ENCODE measurements at places on chromosomes 16 and 17. TPM values are rescaled to one million over a fixed set of nuclear protein-coding genes. Genes with fewer than 3 reads are reported as not detected.

DNA sequence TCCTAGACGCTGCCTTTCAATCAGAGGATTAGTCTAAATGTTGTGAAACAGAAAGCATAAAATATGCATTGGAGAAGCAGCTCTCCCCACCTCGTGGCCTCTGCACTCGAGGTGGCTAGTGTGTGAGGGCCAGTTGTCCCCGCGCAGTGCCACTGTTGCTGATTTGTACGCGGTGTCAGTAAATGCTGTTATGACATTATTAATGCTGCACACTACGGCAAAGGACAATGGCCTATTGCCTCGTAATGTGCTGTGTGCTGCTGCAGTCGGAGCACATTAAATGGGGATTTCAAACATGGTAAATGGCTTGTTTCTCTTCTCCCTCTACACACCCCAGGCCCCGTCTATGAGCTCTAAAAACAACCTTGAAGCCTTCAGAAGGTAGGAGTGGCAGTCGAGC is 5.7 kb upstream of the MGAT5B start:
- H3K4me1 ChIP-seq, result no peaks in the 10 kb centered on the region
- no peaks in the 10 kb centered on the region for H3K27me3 ChIP-seq
- H3K27ac ChIP-seq, result no peak overlapping the region
- DNase-seq, result no peak

DNA sequence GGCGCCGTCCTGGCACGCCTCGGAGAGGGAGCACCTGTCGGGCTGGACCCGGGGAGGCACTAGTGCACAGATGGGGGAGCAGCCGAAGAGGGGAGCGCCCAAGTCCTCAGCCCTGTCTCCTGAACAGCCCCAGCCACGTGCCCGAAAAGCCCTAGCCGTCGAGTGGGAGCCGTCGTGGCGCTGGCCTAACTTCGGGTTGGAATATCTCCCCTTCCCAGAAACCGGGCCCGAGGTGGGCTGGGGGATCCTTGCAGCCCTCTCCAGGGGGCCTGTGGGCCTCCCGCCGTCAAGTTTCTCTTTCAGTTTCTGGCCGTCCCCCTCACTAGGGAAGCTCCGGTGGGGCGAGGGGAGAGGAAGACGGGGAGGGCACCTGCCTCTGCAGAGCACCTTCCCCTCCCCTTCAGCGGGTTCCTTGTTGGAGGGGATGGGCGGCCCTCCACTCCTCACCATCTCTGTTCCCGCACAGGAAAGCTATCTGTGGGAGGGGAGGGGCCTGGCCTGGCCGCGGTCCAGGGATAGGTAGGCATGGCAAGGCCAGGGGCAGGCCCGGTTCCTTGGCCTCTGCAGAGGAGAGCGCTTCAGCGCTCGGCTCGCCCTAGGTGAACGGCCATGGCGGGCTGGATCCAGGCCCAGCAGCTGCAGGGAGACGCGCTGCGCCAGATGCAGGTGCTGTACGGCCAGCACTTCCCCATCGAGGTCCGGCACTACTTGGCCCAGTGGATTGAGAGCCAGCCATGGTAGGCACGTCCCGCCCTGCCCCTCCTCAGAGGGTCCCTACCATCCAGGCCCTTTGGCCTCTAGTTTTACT is 709 bp downstream of the STAT5A start:
- peak overlapping the region; percentile 88 for H3K4me3 ChIP-seq
- peak overlapping the region; percentile 93 for H3K27ac ChIP-seq
- peaks cover 4% of the 10 kb centered on the region for H3K36me3 ChIP-seq
- peak; percentile 69 for DNase-seq
- H3K4me1 ChIP-seq, result peaks cover 18% of the 10 kb centered on the region
- H3K27me3 ChIP-seq, result no peaks in the 10 kb centered on the region

The HNF1B gene
- total RNA-seq, result not detected

GRCh38 chr16:5763176-5763575 is 665.6 kb upstream of the EEF2KMT start:
- no peak overlapping the region for H3K27ac ChIP-seq
- no peak overlapping the region for H3K4me3 ChIP-seq
- no peaks in the 10 kb centered on the region for H3K36me3 ChIP-seq
- H3K27me3 ChIP-seq, result no peaks in the 10 kb centered on the region
- no peaks in the 10 kb centered on the region for H3K4me1 ChIP-seq

- peaks cover 14% of the 10 kb centered on the region for H3K4me1 ChIP-seq
- no peak for DNase-seq
- H3K27me3 ChIP-seq, result no peaks in the 10 kb centered on the region
- no peak overlapping the region for H3K27ac ChIP-seq
Measured at GRCh38 chr17:57447357-57447989, 191.2 kb downstream of the MSI2 start.

The GHDC gene
- 26.1 TPM for total RNA-seq

DNA sequence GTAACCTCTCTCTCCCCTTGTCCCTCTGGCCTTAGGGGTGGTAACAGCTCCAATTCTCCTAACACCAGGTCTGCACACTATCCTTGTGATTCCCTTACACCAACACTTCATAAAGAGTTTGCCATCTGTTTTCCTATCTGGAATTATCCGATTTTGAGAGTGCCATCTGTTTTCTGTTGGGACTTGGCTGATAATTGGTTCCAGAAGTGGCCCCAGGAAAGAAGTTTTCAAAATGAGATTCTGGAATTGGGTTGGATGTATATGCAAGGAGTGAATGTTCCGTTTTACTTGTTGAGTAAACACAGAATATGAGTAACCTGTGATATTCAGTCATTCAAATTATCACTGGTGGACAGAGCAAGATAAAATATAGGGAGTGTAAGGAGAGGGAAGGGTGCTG is 134.1 kb upstream of the HS3ST3A1 start:
- no peaks in the 10 kb centered on the region for H3K36me3 ChIP-seq
- no peak overlapping the region for H3K4me3 ChIP-seq
- H3K27ac ChIP-seq, result no peak overlapping the region
- H3K4me1 ChIP-seq, result no peaks in the 10 kb centered on the region
- no peaks in the 10 kb centered on the region for H3K27me3 ChIP-seq
- DNase-seq, result no peak

The SLC35G6 gene
- total RNA-seq, result not detected

DNA sequence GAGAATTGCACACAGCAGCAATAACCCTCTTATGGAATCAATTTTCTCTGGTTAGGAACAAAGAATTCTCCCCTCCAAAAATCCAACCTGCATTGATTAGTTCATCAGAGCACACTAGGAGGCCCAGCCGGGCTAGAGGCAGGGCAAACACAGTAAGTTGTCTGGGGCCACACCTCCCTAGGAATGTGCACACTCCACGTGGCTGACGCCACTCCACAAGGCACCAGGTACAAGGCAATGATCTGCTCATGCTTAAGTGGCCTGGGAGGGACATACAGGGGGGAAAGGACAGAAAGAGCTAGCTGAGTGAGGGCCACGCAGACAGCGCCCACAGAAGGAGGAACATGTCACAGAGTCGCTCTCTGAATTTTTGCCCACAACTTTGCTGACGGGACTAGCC is 107.6 kb downstream of the SLC39A11 start:
- no peak for DNase-seq
- no peaks in the 10 kb centered on the region for H3K36me3 ChIP-seq
- H3K27me3 ChIP-seq, result no peaks in the 10 kb centered on the region
- no peaks in the 10 kb centered on the region for H3K4me1 ChIP-seq
- H3K4me3 ChIP-seq, result no peak overlapping the region
- no peak overlapping the region for H3K27ac ChIP-seq

The MLYCD gene
- 8.1 TPM for total RNA-seq
